ENCODE measurements at places on chromosomes 6 and 20.

- DNase-seq, result no peak
Measured at GRCh38 chr6:162922563-162923166, 194.9 kb downstream of the PACRG start.

DNA sequence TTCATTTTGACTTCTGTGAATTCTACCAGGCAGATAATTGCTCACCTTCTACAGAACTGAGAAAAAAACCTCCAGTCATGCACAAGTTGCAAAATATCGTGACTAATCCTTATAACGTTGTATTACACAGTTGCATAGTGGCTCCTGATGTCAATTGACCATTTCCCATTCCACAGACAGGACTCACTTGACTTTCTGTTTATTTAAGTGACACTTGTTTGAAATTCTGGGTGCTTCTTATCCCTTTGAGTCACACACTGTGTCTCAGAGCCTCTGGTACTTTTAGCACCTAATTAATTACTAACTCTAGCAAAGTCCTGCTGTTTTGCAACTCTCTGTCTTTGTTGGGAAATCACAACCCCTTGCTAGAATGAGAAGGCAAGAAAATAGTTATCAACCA is 16.2 kb upstream of the RSPO3 start:
- no peak for DNase-seq

GRCh38 chr6:4916954-4917561 is 86.8 kb downstream of the RPP40 start:
- no peak for DNase-seq

DNA sequence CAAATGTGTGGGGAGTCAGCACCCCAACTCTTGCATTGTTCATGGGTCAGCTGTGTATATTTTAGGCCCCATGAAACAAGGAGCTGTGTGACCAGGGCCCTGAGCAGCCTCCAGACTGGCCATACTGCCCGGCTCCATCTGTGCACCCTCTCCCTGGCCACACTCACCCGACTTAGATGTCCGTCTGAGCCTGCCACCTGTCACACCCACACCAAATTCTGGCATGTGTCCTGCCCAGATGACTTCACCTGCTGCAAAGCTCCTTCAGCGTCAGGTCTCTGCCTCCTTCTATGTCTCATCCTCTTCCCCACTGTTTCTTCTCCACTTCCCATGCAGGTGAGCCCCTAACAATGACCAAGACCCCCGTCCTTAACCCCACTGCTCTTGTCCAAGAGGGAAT is 88.1 kb upstream of the THBS2 start:
- DNase-seq, result no peak

DNA sequence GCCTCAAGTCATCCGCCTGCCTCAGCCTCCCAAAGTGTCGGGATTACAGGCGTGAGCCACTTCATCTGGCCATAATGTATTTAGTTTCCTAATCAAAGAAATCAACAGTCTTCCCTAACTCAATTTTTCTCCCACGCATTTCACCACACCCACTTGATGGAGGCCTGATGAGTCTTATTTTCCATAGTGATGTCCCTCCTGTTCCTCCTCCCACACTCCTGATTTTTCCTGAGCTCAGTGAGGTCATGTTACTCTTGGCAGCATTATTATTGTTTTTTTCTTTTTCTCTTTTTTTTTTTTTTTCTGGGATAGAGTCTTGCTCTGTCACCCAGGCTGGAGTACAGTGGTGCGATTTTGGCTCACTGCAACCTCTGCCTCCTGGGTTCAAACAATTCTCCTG is 8.9 kb downstream of the ABRACL start:
- no peak for DNase-seq

- no peak for DNase-seq
Measured at GRCh38 chr6:5657684-5658430, 348.9 kb downstream of the NRN1 start.

DNA sequence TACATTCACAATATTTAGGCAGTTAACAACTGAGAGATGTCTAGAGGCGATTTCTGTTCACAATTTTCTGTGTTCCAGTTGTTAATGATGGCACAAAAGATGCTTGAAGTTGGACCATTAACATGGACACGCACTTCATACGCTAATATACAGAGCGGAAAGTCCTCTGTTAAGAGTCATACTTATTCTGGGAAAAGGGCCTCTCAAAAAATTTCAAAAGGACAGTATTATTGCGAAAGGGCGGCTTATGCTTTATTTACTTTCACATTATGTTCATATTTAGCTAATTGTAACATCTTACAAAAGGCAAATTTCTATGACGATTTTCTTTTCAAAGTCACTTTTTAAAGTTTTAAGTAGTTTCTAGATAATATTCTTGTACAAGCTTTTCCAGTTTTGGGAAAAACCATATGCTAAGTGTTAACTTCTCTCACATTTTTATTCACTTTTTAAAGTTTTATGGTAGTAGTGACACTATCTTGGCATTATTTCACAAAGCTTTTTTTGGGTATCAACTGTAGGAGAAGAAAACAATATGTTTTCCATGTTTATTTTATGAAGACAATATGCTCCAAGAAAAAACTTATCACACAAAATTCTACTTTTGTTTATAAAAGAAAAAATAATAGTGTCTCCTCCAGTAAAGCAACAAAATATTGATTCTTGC is 62.3 kb downstream of the MAP7 start:
- no peak for DNase-seq

- no peak for DNase-seq
Measured at GRCh38 chr6:12092762-12093161, 80.7 kb downstream of the HIVEP1 start.

Data from stimulated activated CD4-positive, alpha-beta T cell treated with anti-CD3 and anti-CD28 coated beads, TNF-alpha, amount 100 ng/mL, for 24 hours (primary cell).